ENCODE measurements at places on chromosomes 1 and 21.

DNA sequence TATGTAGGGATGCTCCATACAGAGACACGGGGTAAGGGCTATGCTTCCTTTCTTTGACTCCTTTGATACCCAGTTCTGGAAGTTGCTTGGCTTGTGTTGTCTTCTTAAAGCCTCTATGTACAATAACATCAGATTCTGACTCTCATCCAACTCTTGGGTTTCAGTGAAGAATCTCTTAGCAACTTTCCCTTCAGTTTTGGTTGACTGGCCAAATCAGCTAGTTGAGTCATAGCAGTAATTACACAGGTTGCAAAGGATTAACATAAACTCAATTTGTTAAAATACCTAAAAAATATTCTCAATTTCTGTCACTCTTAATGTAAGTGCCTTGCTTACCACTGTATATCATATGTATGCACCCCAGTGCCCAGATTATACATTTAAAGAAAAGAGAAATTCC is 9.2 kb downstream of the CD1E start:
- DNase-seq: no peak

GRCh38 chr1:225845571-225846259 is 35.8 kb downstream of the EPHX1 start:
- no peak for DNase-seq

GRCh38 chr1:162676087-162676486 is 43.8 kb downstream of the DDR2 start:
- DNase-seq: no peak

DNA sequence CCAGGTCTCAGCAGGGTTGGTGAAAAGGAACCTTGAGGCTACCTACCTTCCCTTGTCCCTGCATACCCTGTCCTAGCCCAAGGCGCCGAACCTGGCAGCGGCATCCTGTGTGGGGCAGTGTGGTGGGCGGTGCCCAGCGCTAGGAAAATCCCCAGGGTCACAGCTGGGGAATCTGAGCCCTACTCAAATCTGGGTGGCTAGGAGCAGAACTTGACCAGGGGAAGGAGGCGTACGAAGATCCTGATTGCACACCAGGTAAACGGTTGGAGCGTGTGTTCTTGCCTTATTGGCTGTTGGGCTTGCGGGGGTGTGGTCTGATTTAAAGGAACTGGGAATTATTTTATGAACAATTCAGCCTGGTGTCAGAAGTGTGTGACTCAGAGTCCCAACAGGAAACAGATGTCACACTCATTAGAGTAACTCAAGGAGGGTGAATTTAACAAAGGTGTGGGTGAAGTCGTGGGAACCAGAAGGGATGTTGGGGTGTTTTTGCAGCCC is 118.6 kb downstream of the LRIG2 start:
- no peak for DNase-seq

- DNase-seq: no peak
Observed at GRCh38 chr1:234226113-234226818, 147.0 kb upstream of the COA6 start.

- DNase-seq: no peak
Observed at GRCh38 chr1:185208626-185209180, 51.7 kb downstream of the SWT1 start.

DNA sequence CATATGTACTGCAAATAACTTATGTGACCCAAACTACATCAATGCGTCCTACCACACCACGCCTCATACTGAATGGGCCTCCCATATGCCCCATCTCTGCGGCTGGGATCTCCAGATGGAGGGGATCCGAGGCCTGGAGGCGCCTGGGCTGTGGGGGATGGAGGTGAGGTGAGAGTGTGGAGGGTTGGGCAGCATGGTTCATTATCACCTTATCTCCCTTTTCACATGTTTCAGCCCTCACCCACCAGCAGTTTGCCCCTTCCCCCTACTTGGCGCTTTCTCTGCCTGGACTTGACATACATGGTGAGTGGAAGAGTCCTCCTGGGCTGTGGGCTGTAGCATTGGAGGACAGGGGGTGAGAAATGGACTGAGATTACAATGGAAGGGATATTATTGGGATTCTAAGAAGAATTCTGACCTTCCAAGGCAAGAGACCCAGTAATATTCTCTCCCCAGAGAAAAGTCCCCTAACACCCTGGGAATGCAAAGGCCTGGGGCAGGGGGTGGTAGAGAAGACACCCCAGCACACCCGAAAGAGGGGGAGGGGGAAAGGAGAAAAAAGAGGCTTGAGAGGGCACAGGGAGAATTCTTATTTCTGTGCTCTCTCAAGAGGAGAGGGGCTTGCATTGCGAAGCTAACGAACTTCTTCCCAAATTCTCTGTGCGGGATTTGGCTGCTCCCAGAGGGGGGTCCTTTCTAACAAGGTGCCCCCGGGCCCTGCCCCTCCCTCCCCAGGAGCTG is 61.4 kb downstream of the MEF2D start:
- no peak for DNase-seq
